Activated CD4-positive, alpha-beta T cell treated with anti-CD3 and anti-CD28 coated beads, Interleukin-2, amount 10 ng/mL, durations not matched to agents 24 days and 14 days (primary cell): ENCODE measurements at places on chromosomes 1 and 21.

DNA sequence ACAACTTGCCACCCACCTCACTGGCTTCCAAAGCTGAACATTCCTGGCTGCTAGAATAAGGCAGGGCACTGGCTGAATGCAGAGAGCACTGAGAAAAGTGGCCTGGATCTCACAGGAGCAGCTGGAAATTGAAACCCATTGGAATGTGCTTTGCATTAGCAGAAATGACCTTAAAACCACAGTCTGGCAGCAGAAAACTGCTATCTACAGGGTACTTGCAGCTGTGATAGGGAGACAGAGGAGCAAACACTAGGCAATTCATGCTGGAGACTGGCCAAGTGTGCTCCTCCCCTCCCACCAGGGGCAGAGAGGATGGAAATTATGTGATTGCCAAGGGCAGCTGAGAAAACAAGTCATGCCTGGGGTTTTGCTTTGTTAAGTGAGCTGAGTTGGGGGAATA, 47.2 kb downstream of the HSD3B1 start:
- DNase-seq = no peak

GRCh38 chr1:219566951-219567947, 45.7 kb downstream of the ZC3H11B start:
- no peak for DNase-seq

DNA sequence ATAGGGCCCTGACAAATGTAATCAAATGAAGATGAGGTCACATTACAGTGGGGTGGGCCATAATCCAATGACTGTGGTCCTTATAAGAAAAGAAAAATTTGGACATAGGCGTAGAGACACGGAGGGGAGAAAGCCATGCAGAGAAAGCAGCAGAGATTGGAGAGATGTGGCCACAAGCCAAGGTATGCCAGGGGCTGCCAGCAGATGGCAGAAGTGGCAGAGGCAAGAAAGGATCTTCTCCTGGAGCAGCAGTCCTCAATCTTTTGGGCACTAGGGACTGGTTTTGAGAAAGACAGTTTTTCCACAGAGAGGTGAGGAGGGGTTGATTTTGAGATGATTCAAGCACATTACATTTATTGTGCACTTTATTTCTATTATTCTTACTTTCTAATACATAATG, 355.1 kb downstream of the NPHP4 start:
- peak; percentile 67 for DNase-seq

GRCh38 chr1:159200769-159201168, 3.9 kb upstream of the ACKR1 start:
- DNase-seq = no peak

DNA sequence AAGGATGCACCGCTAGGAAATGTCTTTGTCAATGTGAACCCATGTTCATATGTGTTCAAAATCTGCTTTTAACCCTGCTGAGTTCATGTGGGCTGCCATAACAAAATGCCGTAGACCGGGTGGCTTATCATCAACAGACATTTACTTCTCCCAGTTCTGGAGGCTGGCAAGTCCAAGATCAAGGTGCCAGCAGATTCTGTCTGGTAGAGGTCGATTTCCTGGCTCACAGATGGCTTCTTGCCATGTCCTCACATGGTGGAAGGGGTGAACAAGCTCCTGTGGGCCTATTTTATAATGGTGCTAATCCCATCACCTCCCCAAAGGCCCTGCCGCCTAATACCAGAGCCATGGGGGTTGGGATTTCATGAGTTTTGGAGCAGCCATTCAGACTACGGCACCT, 4.6 kb upstream of the CDCP2 start:
- DNase-seq = no peak

DNA sequence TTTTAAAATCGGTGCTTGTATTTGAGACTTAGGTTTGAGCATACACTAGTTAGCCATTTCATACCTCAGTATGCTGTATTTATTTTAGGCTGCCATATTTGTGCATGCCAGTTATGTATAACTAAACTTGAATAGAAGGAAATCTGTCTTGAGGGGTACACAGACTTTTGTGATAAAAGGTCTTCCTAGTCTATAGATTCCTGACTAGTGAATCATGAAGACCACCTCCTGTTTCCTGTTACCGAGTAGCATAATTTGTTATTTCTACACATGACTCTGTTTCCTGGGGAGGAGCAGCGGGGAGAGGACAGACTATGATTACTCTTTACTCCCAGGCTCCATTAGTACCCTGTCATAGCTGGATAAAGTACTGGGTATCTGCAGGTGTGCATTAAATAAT, 316.8 kb upstream of the SNX7 start:
- DNase-seq = no peak

- DNase-seq = peak; percentile 97
Observed at GRCh38 chr1:65254320-65255034, 54.9 kb upstream of the DNAJC6 start.

DNA sequence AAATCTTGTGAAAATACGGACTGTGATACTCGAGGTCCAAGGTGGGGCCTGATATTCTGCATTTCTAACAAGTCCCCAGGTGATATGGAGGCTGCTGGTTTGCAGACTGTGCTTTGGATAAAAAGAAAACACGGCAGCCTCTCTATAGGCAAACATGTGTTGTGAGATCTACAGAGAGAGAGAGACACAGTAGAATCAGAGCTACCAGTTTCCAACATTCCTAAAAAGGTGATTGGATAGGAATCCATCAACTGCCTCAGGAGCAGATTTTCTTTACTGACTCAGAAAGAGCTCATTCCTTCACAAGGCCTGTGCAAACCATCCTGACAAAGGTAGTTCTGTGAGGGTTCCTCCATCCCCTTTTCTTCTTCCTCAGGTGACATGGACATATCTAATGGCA, 651.6 kb upstream of the CAMK1G start:
- DNase-seq = no peak

DNA sequence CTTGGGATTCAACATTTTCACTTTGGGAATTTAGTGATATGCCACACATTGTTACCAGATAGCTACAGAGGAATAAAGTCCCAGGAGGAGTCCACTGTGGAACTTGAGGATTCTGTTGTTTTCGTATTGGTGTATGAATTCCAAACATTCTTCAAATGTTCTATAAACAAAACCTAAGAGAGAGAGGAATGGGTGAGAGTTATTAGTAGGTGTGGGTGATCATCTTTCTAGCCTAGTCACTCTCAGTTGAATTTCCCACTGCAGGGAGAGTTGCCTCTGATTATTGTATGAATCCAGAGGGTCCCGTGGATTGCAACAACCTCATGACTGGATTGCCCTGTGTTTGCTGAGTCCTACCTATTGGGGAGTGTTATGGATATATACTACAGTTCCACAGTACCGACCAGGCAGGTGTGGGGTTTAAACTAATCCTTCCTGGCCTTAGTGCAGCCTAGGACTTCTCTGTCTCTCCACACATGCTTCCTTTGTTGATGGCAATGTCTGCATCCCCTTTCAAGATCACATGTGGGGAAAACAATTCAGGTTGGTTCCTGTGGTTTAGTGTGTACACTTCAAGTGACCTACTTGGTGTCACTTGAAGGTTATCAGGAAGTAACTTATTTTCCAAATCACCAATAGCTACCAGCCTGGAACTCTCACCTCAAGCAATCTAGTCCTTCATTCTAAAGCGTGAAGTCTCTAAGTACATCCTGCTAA, 91.8 kb downstream of the ADCY10 start:
- DNase-seq = no peak

GRCh38 chr1:150610576-150610975, 18.8 kb downstream of the ENSA start:
- DNase-seq = no peak

DNA sequence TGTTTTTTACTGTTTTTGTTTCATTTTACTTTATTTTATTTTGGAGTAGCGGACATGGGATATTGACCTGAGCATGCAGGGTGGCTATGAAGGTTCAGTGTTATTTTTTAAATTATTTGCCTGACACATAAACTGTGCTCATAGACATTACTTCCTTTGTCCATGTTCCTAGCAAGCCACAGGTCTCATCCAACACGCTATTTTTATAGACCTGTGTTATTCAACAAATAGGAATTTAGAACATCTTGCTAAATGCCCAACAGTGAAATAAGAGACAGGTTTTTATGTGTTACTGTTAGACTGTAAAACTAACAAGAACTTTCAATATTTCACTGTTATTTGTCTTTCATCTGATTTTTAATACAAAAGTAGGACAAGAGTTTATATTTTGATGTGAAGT, 756.4 kb downstream of the KCNT2 start:
- no peak for DNase-seq

DNA sequence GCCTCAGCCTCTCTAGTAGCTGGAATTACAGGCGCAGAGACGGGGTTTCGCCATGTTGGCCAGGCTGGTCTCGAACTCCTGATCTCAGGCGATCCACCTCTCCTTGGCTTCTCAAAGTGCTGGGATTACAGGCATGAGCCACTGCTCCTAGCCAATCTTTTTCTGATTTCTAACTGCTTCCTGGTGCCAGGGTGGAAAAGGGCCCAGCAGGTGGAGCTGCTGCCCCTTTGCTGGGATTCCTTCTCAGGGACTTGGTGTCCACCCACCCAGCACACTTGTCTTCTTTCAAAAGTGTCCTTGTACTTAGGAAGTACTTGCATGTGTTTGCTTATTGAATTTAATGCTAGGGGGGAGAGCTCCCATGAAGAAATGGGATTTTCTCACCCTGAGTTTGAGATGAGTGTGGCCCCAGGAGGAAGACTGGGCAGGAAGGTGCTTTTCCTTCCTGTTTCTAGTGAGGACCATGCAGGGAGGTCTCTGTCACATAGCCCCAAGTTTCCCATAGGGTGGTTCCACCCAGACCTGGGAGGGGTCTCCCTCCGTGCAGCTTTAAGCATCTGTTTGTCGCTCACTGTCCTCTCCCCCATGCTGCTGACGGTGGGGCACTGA, 14.2 kb downstream of the UTP11 start:
- DNase-seq = peak; percentile 75

- DNase-seq = peak; percentile 99
Observed at GRCh38 chr21:44817506-44817880, 369 bp downstream of the SUMO3 start.

DNA sequence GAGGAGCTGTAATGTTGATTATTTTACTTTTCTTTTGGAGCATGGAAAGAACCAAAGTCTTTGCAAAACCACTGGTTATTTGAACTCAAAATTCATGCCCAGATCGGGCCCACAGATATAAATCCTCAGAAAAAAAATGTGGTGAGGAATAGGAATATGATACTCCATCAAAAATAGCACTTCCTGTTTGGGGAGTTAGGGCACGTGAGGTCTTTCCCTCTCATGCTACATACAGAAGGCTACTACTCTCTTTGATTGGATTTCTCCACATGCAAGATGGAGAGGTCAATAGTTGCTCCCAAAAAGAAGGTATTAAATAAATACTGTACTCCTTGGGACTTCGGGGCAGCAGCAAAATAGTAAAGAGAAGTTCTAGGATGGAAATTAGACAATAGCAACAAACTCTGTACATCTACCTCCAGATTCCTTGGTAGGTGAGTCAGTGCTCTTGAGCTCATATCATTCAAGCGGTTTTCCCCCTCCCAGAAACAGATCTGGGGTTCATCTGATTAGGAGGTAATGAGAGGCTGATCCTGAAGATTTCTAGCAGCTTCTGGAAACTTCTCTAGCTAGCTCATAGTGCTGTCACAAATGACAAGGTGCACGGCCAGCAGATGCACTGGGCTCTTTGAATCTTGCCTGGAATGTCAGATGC, 47.1 kb downstream of the SLC9C2 start:
- DNase-seq = no peak

GRCh38 chr1:33326785-33327184, 5.9 kb upstream of the A3GALT2 start:
- no peak for DNase-seq

GRCh38 chr1:160846281-160846680, 16.4 kb downstream of the CD244 start:
- DNase-seq = no peak

- DNase-seq = no peak
Observed at GRCh38 chr1:41497056-41497440, 12.6 kb upstream of the EDN2 start.

GRCh38 chr1:171379846-171380245, 65.9 kb downstream of the FMO4 start:
- no peak for DNase-seq

- peak; percentile 77 for DNase-seq
Observed at GRCh38 chr1:229440851-229441537, 7.1 kb upstream of the ACTA1 start.

DNA sequence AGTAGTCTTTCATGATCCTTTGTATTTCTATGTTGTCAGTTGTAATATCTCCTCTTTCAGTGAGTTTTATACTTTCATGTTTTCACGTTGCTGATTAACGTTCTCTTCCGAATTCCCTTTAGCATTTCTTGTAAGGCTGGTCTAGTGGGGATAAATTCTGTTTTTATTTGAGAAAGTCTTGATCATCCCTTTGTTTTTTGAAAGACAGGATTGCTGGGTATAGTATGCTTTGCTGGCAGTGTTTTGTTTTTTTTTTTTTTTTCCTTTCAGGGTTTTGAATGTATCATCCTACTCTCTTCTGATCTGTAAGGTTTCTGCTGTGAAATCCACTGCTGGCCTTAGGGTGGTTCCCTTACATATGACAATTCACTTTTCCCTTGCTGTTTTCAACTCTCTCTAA, 74.4 kb downstream of the SCMH1 start:
- no peak for DNase-seq

- no peak for DNase-seq
Observed at GRCh38 chr1:145877923-145878486, 7.7 kb downstream of the ANKRD35 start.

- DNase-seq = no peak
Observed at GRCh38 chr1:196516373-196516772, 91.9 kb downstream of the KCNT2 start.

GRCh38 chr1:110582378-110582777, 23.8 kb downstream of the KCNA2 start:
- DNase-seq = no peak

- DNase-seq = no peak
Observed at GRCh38 chr1:227780101-227781044, 35.1 kb upstream of the PRSS38 start.

DNA sequence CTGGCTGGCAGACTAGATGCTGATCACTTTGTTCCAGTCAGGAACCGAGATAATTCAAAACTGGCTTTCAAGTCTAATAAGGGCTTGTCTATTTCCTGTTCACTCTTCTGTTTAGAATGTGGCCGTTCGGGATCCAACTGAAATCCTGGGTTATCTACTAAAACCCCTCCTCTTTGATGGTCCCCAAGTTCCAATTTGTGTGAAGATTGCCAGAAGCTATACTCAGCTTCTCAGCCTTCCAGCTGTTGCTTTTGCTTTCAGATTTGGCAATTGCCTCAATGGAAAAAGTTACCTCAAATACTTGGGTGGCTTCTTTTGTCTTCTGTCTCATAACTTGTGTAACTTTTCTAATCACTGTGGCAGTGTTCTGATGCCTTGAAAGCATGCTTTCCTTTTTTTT, 43.7 kb downstream of the BTBD8 start:
- DNase-seq = peak; percentile 72

- DNase-seq = no peak
Observed at GRCh38 chr1:182768963-182769362, 20.6 kb upstream of the NPL start.
